ENCODE measurements at places on chromosomes 3 and 15. TPM values are rescaled to one million over a fixed set of nuclear protein-coding genes. Genes with fewer than 3 reads are reported as not detected.

DNA sequence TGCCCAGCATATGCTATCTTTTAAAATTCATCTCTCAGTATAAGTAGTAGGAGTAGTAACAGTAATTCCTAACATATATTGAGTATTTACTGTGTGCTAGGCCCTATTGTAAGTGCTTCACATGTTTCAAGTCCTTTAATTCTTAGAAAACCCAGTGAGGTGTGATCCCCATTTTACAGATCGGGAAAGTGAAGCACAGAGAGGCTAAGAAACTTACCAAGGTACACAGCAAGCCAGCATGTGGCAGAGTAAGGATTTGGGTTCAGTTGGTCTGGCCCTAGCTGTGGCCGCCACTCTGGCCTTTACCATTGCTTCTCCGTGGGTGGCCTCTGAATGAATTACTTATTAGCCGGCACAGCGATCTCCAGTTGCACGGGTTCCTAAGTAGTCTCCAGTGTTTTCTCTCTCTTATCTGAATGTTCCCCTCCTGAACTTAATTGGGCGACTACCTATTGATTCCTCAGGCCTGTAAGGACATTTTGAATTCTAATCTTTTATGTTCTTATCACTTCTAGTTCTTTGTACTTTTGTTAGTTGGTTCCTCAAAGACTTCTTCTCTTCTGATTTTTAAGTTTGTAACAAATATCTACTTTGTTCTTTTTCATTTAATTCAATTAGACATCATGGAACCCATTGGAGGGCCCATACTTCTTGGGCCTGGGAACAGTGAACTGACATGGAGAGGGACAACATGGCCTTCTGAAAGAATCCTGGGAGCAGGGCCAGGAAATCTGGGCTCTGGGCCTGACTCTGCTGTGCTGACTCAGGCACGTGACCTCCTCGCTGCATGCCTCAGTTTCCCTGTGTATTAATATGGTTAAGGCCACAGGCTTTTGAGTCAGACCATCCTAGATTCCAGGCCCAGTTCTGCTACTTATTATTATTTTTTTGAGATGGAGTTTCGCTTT is 11.6 kb downstream of the CLCN2 start:
- DNase-seq = peak; percentile 73

DNA sequence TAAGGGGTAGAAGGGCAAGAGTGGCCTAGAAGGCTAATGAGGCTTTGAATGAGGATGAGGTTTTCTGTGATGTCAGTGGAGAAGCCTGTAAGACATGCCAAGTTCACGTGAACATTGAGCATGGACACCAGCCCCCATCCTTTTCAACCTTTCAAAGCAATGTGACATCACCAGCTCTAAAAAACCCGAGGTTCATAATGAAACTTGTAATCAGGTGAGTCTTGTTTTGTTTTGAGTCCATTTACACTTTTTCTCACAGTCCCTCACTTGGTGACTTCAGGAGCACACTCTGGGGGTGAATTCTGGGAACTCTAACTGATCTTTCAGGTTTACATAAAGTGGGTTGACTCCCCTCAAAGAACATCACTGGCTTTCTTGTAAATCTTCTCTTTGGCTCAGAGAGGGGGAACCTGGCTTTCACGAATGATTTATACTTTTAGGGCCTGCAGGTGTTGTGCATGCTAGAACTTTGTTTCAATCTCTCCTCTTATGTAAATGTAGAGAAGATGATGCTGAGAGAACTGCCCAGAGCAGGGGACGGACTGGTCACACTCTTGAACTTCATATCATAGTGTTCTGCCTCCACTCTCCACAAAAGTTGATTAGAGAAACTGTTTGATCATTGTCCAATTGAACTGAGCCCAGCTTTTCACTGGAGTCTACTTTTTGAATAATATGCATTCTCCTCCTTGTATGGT is 224.7 kb upstream of the SATB1 start:
- DNase-seq = no peak

DNA sequence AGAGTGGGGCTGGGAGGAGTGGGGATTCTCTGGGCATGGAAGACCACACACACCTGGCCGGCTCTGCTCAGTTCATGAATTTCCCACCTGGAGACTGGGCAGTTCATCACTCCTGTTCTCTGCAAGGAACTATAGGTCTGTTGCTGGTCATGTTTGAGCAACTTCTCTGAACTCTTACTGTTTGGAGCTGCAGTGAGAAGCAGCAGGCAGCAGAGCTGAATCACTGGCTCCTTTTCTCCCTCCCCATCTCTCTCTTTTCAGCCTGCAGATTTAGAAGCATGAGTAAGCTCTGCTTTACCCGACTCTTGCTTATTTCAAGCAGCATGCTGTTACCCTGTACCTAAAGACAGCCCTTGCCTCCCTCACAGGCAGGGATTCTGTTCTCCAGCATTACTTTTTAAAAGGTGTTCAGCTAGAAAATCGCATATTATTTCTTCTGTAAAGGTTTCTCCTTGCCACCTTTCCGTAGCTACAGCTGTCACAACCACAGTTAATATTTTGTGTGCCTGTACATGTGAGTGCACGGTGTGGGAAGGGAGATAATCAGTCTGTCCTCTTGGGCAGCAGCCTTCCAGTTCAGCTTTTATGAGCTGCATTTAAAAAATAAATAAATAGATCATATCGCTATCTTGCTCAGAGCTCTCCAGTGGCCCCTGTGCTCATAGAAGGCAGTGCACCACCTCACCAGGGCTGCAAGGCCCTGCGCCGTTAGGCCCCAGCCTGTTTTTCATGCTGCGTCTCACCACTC is 131.6 kb downstream of the CHCHD6 start:
- DNase-seq = no peak

DNA sequence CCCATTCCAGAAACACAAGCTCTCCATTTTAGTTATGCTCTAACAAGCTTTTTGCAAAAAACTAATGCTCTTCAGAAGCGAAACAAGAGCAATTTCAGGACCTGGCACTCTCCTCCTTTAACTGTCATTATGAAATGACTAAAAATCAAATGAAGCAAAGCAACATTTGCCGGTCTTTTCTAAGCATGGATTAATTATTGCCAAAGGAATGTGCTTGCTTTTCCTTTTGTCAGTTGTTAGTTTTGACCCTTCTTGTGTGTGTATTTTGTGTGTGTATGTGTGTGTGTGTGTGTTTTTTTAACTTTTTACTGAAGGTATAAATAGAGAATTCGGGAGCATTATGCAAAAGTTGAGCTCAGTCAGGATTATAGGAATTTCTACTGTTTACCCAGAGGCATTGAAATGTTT is 509.1 kb downstream of the TUSC7 start:
- no peak for DNase-seq

DNA sequence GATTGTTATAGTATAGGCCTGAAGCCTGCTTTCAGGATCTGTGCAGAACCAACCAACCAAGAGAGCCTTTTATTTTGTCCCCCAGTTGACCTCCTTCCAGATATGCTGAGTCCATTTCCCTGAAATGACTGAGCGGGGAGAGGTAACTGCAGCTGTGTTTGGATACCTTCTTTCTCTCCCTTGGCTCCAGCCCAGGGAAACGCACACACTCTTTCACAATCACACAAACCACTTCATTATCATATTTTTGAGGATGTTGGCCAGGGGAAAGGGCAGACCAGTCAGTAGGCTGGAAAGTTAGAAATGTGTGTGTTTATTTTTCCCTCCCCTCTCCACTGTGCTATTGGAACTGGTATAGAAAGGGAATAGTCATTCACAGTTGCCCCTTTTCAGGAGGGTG is 417.7 kb upstream of the TBL1XR1 start:
- DNase-seq = peak; percentile 88

DNA sequence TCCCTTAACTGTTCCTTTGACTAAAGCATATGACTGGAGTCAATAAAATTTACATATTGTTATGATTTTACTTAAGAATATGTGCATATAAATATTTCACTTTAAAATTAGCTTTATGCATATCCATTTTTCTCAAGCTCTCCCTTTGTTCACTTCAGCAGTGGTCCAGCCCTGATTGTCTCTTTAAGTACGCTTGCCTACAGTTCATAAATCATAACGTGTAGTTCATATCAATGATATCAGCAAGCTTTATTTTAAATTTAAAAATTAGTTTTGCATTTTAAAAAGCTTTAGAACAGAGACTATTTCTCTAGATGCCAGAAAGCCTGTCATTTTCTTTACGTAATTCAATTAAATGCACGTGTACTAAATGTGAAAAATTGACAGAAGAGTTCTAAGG is 721.9 kb downstream of the OTOL1 start:
- no peak for DNase-seq

DNA sequence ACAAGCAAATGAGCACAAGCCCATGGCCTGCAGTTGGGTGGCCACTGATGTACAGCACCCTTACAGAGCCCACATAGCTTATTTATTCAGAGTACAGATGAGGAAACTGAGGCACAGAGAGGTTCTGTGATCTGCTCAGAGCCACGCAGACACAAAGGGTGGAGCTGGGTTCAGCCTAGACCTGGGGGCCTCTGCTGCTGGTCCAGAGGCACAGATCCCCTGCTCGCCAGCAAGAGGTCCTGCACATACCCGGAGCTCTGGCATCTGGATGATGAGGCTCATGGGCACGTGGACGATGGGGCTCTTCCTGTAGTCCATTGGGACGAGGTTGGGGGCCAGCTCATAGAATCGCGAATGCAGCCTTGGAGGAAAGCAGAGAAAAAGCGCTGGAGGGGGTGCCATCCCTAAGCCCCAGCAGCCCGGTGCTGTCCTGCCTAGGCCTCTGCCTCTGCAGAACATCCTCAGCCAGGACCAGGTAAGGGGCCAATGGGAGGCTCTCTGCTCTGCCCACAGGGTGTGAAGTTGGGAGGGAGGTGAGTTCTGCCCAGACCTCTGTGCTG is 18.6 kb downstream of the SH2D7 start:
- no peak for DNase-seq

GRCh38 chr15:53534105-53534839 is 225.2 kb downstream of the WDR72 start:
- no peak for DNase-seq

DNA sequence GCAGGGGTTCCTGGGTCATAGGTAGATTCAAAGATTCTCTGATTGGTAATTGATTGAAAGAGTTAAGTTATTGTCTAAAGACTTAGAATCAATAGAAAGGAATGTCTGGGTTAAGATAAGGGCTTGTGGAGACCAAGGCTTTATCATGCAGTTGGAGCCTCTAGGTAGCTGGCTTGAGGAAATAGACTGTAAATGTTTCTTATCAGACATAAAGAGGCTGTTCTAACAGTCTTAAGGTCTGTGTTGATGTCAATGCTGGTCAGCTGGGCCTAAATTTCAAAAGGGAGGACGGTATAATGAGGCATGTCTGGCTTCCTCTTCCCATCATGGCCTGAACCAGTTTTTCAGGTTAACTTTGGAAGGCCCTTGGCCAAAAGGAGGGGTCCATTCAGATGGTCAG is 48.9 kb downstream of the GASK1A start:
- DNase-seq = no peak

DNA sequence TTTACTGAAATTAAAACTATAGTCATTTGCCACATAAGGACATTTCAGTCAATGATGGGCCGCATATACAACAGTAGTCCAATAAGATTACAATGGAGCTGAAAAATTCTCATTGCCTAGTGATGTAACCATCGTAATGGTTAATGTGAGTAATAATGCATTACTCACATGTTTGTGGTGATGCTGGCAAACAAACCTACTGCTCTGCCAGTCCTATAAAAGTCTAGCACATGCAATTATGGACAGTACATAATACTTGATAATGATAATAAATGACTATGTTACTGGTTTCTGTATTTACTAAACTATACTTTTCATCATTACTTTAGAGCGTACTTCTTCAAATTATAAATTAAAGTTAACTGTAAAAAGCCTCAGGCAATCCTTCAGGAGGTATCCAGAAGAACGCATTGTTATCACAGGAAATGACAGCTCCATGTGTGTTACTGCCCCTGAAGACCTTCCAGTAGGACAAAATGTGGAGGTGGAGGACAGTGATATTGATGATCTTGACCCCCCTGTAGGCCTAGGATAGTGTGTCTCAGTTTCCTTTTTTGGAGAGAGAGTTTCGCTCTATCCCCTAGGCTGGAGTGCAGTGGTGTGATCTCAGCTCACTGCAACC is 102.7 kb downstream of the ATP1B3 start:
- no peak for DNase-seq

- DNase-seq = no peak
These were observed 136.0 kb upstream of the PTPRG start for GRCh38 chr3:61425356-61425755.

- DNase-seq = no peak
These were observed 27.3 kb downstream of the CCDC33 start for GRCh38 chr15:74263466-74263865.

GRCh38 chr15:85494048-85494777 is 113.8 kb downstream of the AKAP13 start:
- DNase-seq = no peak

DNA sequence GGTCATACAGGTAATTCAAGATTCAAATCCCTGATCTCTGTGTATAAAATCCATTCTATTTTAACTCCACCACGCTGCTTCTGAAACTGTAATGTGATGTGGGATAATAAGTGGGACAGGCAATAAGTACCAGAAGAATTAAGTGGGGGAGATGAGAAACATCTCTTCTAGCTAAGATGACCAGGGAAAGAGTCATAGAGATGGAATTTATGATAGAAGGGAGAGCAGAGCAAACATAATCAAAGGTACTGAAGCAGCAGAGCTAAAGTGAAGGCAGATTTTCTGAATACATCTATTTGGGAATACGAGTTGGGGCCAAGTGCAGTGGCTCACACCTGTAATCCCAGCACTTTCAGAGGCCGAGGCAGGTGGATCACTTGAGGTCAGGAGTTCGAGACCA is 4.9 kb downstream of the MRPL47 start:
- DNase-seq = no peak

DNA sequence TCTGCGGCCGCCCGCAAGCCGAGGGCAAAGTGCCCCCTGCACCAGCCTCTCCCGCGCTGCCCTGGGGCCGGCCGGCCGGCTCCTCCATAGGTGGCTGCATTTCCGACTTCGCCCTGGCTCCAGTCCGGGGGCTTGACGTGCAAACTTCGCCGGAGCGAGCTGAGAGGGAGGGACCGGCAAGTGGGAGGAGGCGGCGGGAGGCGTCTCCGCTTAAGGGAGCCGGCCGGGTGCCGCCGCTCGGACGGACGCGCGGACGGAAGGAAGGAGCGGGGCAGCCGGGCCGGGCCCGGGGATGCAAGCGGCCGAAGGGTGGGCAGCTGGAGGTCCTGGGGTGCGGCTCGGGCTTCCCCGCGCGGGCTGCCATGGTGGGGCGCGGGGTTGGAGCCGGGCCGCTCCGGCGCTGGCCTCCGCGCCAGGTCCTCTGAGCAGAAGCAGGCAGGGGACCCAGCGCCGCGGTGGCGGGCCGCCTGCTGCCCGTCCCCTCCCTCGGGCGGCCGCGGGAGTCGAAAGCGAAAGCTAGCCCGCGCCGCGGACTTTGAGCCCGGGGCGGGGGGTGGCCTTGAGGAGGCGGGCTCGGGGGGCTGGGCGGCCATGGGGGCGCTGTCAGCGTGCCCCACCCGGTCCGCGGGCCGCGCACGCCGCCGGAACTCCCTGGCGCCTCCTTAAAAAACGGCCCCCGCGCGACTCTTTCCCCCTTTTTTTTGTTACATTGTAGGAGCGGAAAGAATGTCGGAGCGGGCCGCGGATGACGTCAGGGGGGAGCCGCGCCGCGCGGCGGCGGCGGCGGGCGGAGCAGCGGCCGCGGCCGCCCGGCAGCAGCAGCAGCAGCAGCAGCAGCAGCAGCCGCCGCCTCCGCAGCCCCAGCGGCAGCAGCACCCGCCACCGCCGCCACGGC is at the start of gene SCAANT1:
TSS of gene SCAANT1 (minus strand) at position 511 of the 895 bp plus-strand sequence.
- peak; percentile 96 for DNase-seq

- DNase-seq = no peak
These were observed 1077.4 kb downstream of the EPHA3 start for GRCh38 chr3:90184861-90185260.

Gene RPL22L1
- total RNA-seq = 18.7 TPM

Gene GOLGA8N
- total RNA-seq = 10.9 TPM

Gene EOMES
- 0.17 TPM for total RNA-seq

Gene P4HTM
- 39.6 TPM for total RNA-seq

Gene MESP2
- 0.34 TPM for total RNA-seq

Gene HTR3E
- not detected for total RNA-seq

Gene PIK3CA
- 22.2 TPM for total RNA-seq

Gene GP9
- not detected for total RNA-seq

Gene C15orf62
- total RNA-seq = 0.41 TPM
